ENCODE measurements at places on chromosomes 7 and 10.

GRCh38 chr10:48554246-48554645 is 50.6 kb downstream of the ARHGAP22 start:
- no peak overlapping the region for H3K27ac ChIP-seq
- H3K27me3 ChIP-seq: no peaks in the 10 kb centered on the region
- peak; percentile 63 for DNase-seq
- no peak overlapping the region for H3K4me3 ChIP-seq
- H3K36me3 ChIP-seq: no peaks in the 10 kb centered on the region
- H3K4me1 ChIP-seq: no peaks in the 10 kb centered on the region

GRCh38 chr7:85413718-85414117 is 226.9 kb upstream of the SEMA3D start:
- H3K27ac ChIP-seq: no peak overlapping the region
- H3K27me3 ChIP-seq: no peaks in the 10 kb centered on the region
- peaks cover 17% of the 10 kb centered on the region for H3K4me1 ChIP-seq
- H3K36me3 ChIP-seq: no peaks in the 10 kb centered on the region
- H3K4me3 ChIP-seq: no peak overlapping the region

GRCh38 chr7:89001306-89001705 is 205.8 kb upstream of the TEX47 start:
- DNase-seq: no peak
- H3K27me3 ChIP-seq: peaks cover 2% of the 10 kb centered on the region
- no peak overlapping the region for H3K27ac ChIP-seq
- no peak overlapping the region for H3K4me3 ChIP-seq

GRCh38 chr10:90403211-90404000 is 454.4 kb downstream of the HTR7 start:
- H3K27ac ChIP-seq: no peak overlapping the region
- peaks cover 3% of the 10 kb centered on the region for H3K4me1 ChIP-seq
- no peaks in the 10 kb centered on the region for H3K36me3 ChIP-seq
- H3K4me3 ChIP-seq: no peak overlapping the region
- no peak for DNase-seq

DNA sequence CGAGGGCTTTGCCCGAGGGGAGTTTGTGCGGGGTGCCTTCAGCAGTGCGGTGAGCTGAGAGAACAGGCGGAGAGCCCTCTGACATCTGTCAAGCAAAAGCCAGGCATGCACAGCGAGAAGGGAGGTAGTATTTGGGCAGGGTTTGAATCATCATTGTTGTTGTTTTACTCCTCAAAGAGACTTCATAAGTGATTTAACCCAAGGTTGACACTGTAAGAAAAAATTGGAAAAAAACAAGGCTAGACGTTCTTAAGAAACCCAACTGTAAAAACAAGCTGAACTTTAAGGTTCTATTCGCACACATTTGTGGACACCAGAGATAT is 1.3 kb downstream of the ADAM22 start:
- no peak for DNase-seq
- peaks cover 10% of the 10 kb centered on the region for H3K4me1 ChIP-seq
- no peaks in the 10 kb centered on the region for H3K36me3 ChIP-seq
- peak overlapping the region; percentile 91 for H3K4me3 ChIP-seq

DNA sequence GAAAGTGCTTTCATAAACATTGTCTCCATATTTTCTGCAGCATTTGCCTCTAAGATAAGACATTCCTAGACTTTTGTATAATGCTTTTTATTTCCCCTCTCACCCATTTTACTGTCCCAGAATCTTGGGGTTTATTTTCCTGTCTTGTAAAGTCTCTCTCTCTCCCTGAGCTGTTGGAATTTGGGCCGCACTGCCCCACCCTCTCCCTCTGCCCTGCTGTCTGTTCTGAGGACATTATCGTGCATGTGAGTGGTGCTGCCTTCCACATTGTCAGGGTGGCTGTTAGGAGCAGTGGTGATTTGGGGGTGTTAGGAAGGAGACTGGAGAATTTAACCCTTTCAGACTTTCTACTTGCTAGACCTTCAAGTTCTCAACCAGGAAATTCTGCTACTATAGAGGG is 16.7 kb downstream of the LRMDA start:
- H3K36me3 ChIP-seq: no peaks in the 10 kb centered on the region
- H3K27ac ChIP-seq: no peak overlapping the region
- no peak overlapping the region for H3K4me3 ChIP-seq
- H3K27me3 ChIP-seq: peaks cover 43% of the 10 kb centered on the region

DNA sequence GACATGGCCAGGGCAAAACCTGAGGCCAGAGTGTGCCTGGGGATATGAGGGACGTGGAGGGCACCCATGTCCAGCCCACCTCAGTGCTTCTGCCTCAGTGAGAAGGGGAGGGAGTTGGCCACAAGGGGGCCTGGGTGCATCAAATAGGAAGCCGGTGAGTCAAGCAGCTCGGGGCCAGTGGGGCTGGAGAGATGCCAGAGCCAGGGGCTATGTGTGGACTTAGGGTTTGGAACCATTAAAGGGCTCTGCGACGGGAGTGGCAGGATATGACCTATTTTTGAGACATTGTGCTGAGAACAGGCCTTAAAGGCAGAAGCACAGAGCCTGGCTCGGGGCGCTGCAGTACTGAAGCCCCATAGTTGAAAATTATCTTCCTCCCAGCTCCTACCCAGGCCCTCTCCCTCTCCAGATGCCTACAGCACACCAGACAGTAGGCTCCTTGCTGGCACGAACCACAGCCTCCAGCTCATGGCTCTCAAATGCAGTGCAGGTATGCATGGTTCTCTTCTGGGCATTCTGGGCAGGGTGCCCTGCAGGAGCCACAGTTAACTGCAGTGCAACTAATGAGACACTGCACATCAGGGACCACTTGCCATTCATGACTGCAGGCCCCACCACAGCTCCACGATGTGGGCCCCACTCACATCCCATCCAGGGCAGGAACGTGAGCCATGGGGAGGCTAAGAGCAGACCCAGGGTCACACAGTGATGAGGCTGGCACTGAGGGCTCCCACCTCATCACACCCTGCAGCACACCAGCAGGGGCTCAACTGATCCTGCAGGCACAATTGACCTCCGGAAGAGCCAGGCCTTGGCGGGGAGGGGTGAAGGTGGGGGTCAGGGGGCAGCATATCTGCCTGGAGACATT is 7.2 kb upstream of the PGAM2 start:
- H3K27me3 ChIP-seq: no peaks in the 10 kb centered on the region
- peak overlapping the region; percentile 66 for H3K27ac ChIP-seq
- peaks cover 21% of the 10 kb centered on the region for H3K4me1 ChIP-seq
- H3K36me3 ChIP-seq: peaks cover 10% of the 10 kb centered on the region
- DNase-seq: peak; percentile 92

- no peak overlapping the region for H3K27ac ChIP-seq
- H3K4me1 ChIP-seq: no peaks in the 10 kb centered on the region
- peaks cover 1% of the 10 kb centered on the region for H3K36me3 ChIP-seq
- peaks cover 7% of the 10 kb centered on the region for H3K27me3 ChIP-seq
- H3K4me3 ChIP-seq: no peak overlapping the region
- no peak for DNase-seq
Measured at GRCh38 chr10:48681740-48682139, 2.9 kb upstream of the WDFY4 start.

GRCh38 chr7:38413784-38414183 is 140.3 kb upstream of the TARP start:
- no peak overlapping the region for H3K4me3 ChIP-seq
- H3K36me3 ChIP-seq: no peaks in the 10 kb centered on the region
- no peak overlapping the region for H3K27ac ChIP-seq
- no peaks in the 10 kb centered on the region for H3K27me3 ChIP-seq
- DNase-seq: no peak
- H3K4me1 ChIP-seq: no peaks in the 10 kb centered on the region
